ENCODE measurements at places on chromosomes 16 and 17.
A peak's percentile ranks its signal among the peaks of the same experiment; 100 is the strongest.

- no peak for DNase-seq
These were observed 9.4 kb downstream of the CMC2 start for GRCh38 chr16:80997139-80997798.

DNA sequence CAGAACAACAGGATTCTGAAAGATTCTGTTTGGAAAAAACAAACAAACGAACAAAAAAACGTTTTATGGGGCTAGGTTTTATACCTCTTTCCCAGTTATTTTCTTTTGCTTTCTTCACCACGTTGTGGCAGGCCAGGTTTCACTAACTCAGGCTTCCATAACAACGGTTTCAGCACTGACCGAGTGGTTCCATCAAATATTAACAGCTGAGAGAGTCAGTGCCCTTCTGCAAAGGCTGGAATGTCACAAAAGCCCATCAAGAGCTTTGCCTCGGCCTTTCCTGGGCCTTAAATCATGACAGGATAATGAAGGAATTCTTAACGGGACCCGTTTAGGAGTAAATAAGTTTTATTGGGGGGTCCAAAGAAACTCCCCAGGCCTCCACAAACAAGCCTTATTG, 34.2 kb downstream of the MPHOSPH6 start:
- no peak for DNase-seq

DNA sequence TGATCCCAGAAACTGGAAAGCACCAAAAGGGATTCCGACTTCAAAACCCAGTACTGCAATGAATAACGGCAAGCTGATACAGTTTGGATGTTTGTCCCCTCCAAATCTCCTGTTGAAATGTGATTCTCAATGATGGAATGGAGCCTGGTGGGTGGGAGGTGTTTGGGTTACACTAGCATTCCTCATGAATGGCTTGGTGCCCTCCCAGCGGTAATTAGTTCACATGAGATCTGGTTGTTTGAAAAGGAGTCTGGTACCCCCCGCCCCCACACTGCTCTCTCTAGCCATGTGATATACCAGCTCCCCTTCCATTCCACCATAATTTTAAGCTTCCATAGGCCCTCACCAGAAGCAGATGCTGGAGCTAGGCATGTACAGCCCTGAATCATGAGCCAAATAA, 40.1 kb downstream of the RANBP10 start:
- DNase-seq = no peak

GRCh38 chr17:1792495-1793446, 30.9 kb downstream of the SERPINF1 start:
- DNase-seq = no peak

DNA sequence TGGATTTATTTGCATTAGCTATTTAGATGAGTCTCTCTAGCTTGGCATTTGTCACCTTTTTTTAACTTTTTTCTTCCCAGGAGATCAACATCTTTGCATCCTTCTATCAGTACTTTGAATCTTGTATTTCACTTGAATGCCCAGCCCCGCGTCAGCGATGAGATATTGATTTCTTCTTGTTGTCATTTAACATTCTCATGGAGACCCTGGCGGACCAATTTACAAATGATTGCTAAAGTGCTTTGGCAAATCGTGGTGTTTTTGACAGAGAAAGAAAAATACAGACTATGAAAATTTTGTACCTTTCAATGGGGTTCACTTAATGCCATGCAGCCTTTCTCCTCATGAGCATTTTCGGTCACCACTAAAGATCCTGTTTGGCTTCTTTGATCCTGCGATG, 269.7 kb downstream of the ABCC12 start:
- DNase-seq = no peak

DNA sequence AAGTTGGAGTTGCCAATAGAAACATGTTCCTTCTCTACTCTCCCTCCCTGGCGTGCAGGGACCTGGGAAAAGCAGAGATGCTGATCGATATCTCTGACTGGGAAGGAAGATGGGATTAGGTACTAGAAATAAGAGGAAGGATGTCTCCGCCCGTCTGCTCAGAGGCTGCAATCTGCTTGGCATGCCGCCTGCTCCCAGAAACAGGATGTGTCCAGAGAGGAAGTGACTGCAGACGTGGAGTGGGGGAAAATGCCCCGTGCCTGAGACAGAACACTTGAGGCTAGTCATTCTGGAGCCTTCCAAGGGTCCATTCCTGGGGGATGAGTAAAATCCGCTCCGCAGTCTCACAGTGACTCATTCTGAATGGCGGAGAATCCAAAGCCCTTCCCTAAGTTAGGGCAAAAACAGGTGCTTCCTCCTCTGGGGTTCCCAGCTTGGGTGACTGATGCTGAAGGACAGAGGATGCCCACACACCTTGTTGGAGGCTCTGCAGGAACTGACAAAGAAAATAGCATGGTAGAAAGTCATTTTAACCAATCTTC, 45.0 kb upstream of the SMURF2 start:
- DNase-seq = peak; percentile 96

DNA sequence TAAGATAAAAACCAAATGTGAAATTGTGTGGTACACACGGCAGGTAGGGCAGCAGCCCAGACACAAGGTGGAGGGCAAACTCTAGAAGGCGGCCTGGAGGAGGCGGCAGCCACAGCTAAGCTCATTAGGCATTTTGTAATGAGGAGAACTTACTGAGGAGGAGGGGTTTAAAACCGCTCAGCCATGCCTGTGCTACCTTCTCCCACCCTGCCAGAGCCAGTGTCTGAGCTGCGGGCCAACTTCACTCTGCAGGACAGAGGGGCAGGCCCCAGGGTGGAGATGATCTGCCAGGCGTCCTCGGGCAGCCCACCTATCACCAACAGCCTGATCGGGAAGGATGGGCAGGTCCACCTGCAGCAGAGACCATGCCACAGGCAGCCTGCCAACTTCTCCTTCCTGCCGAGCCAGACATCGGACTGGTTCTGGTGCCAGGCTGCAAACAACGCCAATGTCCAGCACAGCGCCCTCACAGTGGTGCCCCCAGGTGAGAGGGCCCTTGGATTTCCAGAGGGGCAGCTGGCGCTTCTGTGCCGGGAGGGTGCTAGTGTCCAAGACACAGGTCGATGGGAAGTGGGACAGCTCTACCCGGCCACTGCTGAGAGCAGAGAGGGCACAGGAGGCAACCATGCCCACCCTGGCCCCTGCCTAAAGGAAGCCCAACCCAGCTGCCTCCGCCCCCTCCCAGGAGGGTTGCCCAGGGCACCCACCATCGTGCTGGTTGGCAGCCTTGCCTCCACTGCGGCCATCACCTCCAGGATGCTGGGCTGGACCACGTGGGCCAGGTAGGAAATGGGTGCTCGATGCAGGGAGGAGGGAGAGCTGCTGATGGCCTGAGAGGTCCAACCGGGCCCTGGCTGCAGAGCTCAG, 4.3 kb upstream of the SYNGR2 start:
- DNase-seq = no peak

GRCh38 chr17:39979893-39980350, 685 bp upstream of the PSMD3 start:
- no peak for DNase-seq

DNA sequence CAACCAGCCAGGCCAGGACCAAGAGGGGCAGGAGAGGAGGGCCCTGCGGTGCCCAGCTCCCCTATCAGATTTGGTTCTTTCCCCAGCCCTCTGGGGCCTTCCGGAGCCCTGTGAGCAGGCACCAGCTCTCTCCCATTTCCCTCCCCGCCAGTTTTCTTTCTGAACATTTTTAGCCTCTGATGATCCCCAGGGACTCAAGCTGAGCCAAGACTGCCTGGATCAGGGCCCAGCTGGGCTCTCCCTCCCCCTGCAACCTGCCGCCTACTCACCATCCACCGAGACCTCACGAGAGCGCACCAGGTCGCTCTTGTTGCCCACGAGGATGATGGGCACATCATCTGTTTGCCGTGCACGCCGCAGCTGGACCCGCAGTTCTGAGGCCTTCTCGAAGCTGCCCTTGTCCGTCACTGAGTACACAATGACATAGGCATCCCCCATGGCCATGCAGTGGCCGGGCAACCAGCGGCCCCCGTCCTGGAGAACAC, 2.0 kb downstream of the RRAD start:
- no peak for DNase-seq

DNA sequence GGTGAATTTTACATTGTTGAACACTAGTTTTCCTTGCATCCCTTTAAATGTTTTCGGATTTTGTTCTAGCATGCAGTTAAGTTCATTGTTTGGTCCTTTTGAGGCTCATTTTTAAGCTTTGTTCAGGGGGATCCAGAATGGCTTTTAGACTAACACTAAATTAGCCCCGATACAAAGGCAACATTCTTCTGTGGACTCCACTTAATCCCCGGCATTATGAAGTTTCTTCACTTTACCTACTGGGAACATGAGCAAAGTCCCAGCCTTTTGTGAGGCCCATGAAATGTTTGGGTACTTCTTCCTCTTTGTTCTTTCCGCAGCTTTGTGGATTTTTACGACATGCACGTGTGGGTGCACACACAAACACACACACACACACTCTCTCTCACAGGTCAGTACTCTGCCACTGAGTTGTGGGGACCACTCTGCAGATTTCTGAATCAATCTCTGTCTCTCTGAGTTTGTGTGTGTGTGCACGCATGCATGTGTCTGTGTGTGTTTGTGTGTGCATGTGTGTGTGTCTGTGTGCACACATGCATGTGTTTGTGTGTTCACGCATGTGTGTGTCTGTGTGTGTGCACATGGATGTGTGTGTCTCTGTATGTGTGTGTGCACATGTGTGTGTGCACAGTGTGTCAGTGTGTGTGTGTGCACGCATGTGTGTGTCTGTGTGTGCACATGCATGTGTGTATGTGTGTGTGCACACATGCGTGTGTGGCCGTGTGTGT, 240.4 kb upstream of the TNRC6C start:
- DNase-seq = no peak

Measured in AG04449 (cell line).